ENCODE measurements at places on chromosomes 3 and 15.

GRCh38 chr15:75992897-75993296 is 19.3 kb downstream of the NRG4 start:
- DNase-seq = no peak

- DNase-seq = no peak
Observed at GRCh38 chr3:165336786-165337185, 140.6 kb upstream of the SLITRK3 start.

DNA sequence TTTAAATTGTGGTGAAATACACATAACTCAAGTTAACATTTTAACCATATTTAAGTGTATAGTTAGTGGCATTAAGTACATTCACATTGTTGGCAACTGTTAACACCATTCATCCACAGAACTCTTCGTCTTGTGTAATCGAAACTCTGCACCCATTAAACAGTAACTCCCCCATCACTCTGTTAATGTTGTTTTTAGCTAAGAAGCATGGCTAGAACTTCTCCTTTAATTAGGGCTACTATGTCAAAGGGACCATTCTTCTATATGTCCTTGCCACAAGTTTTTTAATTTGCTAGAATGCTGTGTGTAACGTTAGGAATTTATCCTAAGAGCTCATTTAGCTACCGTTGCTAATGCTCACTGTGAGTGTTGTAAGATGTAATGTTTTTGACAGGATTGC is 60.6 kb downstream of the MAP2K5 start:
- no peak for DNase-seq

DNA sequence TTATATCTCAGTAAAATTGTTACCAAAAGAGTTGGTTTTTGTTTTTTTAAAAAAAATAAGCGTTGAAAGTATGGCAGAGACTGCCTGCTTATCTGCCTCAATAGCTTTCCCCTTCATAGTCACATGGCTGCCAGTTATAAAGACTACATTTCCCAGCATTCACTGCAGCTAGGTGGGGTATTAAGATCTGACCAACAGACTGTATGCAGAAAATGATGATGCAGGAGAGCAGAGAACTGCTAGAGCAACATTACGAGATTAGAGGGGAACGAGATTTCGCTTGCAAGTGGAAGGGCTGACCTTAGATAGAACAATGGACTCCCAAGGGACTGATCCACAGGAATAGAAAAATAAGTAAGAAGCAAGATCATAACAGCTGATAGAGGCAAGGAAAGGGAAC is 14.3 kb downstream of the RHOA start:
- no peak for DNase-seq

GRCh38 chr15:78355177-78355576 is 15.0 kb downstream of the CRABP1 start:
- no peak for DNase-seq

All from activated naive CD8-positive, alpha-beta T cell treated with anti-CD3 and anti-CD28 coated beads, Interleukin-2, amount 50 U/mL, for 16 hours (primary cell).